ENCODE measurements at places on chromosomes 2 and 18.

DNA sequence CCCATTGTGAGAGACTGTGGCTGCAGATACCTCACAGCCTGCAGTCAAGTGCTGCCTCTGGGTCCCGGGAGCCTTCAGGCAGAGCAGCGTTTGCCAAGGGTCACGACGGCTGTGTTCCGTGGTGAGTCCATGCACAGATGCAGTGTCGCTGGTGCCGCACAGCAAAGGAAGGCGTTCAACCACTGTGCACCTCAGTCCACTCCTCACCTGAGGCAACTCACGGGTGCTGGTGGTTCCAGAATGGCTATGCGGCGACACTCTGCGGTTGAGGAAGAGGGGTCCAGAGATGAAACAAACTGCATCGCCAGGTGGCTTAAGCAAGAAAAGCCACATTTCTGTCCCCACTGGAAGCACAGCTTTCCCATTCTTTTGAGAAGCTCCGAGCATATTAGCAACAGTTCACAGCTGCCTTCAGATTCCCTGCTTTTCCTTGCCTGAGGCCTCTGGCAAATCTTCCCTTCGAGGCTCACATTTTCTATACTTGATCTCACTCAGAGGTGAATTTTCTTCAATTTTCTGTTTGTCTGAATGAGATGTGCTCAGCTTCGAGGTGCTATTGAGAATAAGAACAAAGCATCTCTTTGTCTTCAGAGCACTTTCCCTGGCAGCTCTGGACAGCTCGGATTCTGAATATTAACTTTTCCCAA, 208.8 kb upstream of the TWIST2 start:
- no peak for DNase-seq

- DNase-seq, result no peak
Observed at GRCh38 chr2:176147210-176147799, 4.0 kb upstream of the HOXD4 start.

- DNase-seq, result no peak
Observed at GRCh38 chr2:47735136-47735869, 47.6 kb upstream of the MSH6 start.

DNA sequence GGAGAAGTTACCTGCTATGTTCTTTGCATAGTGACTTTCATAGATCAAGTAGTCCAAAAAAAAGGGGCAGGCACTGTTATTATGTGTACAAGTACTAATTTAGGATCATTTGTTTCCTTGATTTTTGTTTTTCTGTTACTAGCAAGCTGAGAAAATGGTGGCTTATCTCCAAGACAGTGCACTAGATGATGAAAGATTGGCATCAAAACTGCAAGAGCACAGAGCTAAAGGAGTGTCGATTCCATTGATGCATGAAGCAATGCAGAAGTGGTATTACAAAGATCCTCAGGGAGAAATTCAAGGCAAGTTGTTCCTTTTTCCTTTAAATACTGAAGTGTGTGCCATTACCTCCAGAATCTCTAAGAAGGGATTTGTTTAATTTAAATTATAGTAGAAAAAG, 19.6 kb upstream of the KCNJ13 start:
- no peak for DNase-seq

DNA sequence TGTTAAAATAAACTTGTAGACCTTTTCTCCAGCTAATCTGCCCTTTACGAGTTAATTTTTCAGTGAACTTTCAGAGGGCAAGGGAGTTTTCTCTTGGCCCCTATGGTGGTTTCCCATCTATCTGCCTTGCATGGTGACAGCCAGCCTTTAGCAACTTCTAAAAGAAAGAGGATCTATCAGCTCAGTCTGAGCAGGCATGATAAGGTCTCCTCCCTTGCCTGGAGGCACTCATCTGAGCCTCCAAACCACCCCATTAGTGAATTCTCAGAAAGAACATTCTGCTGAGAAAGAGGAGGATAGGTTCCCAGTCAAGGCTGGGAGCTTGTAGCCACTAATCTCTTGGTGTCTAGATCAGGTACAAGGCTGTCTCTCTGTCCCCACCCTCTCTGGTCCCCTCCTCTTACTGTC, 10.7 kb upstream of the GYPC start:
- DNase-seq, result no peak

DNA sequence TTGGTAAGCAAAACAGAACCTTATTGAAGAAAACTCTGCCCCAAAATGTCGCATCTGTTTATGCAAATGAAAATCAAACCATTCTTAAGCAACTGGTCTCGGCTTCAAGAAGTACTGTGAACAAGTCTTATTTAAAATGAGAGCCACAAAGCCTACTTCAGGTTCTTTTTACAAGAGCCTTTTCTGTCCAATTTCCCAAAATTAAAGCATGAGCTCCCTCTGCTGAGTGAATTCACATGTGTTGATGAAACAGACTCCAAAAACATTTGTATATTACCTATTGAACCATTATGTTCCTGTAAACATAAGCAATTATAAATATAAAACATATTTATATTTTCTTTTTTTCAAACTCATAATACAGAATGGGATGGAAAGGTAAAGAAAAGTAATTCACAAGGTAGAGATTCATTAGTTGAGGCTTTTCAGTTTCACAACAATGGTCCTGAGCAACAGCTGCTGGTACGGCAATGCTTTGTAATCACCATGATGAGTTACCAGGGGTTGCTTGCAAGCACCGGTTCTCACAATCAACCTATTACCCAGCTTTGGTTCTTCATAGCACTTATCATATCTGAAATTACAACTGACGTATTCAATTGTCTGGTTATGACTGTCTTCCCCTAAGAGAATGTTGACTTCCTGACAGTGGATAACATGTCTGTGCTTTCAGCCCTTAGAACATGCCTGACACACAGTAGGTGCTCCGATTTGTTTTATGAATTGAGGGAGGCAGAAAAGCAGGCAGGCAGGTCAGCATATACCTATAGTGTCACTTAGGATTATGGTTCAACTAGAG, 108.4 kb upstream of the BZW1 start:
- peak; percentile 16 for DNase-seq

GRCh38 chr2:238242731-238243495, 3.1 kb upstream of the HES6 start:
- no peak for DNase-seq

DNA sequence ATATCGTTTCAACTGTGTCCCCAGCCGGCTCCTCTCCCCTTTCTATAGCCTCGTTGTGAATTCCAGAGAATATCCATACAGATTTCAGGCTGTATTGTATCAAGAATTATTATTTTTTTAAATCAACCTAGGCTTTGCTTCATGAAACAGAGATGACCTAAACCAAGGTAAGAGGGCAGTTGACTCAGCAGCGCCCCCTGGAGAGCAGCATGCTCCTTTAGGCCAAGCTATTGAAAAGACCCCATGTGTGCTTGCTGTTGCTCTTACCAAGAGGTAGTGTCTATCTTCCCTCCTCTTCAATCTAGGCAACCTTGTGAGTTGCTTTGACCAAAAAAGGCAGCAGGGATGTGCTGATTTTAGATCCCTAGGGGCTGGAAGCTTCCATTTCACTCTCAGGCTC, 426.7 kb upstream of the SMIM21 start:
- peak; percentile 15 for DNase-seq

- no peak for DNase-seq
Observed at GRCh38 chr2:73122536-73122935, 9.8 kb upstream of the RAB11FIP5 start.

DNA sequence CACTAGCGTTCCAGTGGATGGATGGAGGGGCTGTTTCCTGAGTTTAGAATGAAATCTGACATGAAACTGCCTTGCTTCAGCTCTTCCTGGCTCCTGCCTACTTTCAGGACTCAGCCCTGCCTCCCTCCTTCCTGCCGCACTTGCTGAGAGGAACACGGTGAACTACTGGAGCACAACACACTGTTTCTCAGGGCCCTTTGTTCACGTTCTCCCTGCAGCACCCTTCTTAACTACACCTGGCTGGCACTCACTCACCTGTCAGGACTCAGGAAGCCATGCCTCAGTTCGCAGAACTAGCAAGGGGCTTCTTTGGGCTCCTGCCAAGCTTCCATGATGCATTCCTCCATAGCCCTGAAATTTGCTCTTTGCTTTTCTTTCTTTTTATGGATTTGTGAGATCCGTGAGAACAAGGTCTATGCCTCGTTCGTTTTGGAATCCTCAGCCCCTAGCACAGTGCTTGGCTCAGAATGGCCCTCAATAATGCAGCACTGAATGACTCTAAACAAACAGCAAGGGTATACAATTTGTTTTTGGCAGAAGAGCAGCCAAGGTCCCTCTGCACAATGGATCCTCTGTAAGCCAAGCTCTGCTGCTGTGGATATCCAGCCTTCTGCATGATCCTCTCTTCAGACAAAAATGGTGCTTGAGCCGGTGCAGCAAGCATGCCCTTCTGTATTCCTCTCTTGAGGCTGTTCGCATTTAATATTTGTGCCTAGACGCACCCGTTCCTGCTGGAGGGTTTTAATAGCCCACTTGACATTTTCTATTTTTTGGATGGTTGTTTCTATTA, 357.0 kb downstream of the TSN start:
- no peak for DNase-seq

DNA sequence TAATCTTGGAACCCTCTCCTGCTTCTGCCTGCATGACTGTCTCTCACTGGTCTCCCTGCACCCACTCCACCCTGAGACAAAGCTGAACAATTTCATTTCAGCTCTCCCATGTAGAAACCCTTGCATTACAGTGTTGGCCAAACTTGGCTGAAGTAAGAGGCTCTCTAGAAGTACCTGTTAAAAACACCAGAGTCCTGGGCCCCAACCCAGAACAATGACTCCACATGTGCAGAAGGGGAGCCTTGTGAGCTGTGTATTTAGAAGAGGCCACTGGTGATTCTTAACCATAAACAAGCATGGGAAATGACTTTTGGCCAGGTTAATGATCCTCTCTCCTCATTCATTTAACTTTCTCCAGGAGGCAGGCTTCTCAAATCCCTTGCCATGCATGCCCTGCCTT, 254.8 kb downstream of the SETBP1 start:
- no peak for DNase-seq

- DNase-seq, result no peak
Observed at GRCh38 chr18:74689251-74689650, 91.6 kb downstream of the ZNF407 start.

- no peak for DNase-seq
Observed at GRCh38 chr2:134259571-134259970, 5.7 kb downstream of the MGAT5 start.

DNA sequence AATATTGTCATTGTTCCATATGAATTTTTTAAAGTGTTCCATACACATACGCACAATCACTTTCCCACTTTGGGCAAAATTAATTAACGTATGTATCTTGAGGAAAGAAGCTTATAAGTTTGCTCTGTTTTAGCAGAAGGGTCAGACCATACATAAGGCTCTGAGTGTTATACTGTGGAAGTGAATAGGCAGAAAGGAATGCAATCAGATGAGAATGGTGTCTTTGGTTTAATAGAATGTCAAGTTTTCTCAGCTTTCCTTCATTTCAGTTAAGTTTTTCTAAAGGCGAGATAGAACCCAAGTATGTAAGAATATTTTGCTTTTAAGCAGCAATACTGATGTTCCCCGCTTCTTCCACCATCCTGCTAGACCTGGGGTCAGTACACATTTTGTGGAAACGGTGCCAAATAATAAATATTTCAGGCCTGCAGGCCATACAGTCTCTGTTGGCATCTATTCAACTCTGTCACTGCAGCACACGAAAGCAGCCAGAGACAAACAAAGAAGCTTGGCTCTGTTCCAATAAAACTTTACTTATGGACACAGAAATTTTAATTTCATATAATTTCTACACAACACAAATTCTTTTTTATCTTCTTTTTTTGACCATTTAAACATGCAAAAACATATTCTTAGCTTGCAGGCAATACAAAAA, 100.6 kb downstream of the UPP2 start:
- DNase-seq, result no peak

GRCh38 chr2:48824116-48824515, 68.6 kb upstream of the LHCGR start:
- DNase-seq, result no peak

GRCh38 chr2:86783615-86784339, 6.9 kb downstream of the CD8A start:
- no peak for DNase-seq

- DNase-seq, result no peak
Observed at GRCh38 chr2:96201338-96201737, 7.3 kb downstream of the STARD7 start.

GRCh38 chr18:74040459-74041332, 106.9 kb downstream of the FBXO15 start:
- peak; percentile 63 for DNase-seq

DNA sequence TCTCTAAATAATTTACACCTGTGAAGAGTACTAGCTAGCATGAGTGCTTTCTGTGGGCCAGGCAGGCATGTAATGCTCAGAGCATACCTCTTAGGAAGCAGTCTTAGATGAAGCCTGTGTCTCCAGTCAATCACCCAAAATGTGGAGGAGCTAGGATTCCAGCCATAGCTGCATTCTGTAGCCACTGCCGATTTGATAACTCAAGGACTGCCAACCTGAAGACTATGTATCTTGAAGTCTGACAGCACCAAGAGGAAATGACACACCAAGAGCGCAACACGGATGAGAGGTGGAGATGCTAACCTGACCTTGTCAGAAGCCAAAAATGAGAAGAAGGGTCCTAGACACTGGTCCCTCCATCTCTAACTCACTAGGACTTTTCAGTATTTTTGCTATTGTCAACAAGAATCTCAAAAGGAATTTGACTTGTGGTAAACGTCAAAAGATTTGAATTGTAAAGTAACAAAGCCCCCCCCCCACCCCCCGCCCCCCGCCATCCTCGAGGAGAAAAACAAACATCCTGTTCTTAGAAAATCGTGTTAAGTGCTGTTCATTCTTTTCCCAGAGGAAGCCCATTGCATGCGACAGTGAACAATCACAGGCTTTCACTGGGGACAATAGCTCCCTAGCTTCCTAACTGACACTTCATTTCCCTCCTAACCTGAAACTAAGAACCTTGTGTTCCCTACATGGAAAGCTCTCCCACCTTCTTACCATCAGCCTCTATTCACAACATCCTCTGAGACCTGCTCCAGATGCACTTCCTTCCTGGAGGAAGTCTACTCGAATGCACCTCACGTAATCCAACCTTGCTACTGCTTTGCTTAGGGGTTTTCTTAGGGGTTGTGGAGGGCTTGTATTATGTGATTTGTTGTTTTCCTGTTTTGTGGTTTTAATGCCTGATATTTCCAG, 14.7 kb downstream of the CDC42EP3 start:
- no peak for DNase-seq

- DNase-seq, result no peak
Observed at GRCh38 chr18:433960-434359, 66.5 kb downstream of the COLEC12 start.

DNA sequence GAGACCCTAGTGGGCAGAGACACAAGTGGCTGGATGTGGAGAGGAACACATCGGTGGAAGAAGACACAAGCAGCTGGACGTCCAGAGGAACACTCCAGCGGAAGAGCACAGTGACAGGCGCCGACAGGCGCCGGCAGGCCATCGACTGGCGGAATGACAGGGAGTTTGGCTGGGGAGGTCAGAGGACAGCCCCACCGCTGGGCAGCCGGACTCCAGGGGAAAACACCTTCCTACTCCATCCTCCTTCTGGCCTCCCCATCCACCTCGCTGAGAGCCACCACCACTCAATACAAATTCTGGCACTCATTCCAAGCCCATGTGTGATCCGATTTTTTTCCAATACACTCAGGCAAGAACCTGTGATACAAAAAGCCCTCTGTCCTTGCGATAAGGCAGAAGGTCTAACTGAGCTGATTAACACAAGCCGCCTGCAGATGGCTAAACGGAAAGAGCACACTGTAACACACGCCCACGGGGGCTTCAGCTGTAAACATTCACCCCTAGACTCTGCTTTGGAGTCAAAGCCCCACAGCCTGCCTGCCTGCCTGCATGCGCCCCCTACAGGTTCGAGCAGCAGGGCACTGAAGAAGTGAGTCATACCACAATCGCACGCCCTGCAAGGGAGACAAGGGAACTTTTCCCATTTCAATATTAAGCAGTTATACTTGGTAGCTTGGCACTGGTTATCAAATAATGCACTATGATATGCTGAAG, 50.2 kb upstream of the LRP1B start:
- DNase-seq, result no peak

- no peak for DNase-seq
Observed at GRCh38 chr18:6561420-6561861, 146.7 kb upstream of the L3MBTL4 start.

Data from stimulated activated CD4-positive, alpha-beta T cell treated with anti-CD3 and anti-CD28 coated beads, Interleukin-15, amount 100 ng/mL, for 48 hours (primary cell).